ENCODE measurements at places on chromosomes 16 and 17.

- DNase-seq, result no peak
Measured at GRCh38 chr17:2107506-2107905, 52.6 kb downstream of the HIC1 start.

DNA sequence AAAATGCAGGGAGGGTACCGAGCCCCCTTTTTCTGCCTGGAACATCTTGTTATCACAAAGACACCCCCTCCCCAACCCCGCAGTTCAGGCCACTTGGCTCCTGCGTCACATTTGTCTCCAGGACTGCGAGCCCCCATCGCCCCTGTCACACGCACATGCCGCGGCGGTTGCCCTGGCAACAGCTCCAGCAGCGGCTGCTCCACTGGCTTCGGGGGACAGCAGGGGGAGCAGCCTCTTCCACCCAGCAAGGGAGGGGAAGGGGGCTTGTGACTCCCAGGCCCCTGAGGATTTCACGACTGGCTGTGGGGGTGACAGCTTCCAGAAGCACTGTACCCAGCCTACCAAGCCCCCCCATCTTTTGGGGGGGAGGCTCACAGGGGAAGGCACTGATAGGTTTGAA, 2.6 kb downstream of the BAIAP3 start:
- DNase-seq, result no peak

DNA sequence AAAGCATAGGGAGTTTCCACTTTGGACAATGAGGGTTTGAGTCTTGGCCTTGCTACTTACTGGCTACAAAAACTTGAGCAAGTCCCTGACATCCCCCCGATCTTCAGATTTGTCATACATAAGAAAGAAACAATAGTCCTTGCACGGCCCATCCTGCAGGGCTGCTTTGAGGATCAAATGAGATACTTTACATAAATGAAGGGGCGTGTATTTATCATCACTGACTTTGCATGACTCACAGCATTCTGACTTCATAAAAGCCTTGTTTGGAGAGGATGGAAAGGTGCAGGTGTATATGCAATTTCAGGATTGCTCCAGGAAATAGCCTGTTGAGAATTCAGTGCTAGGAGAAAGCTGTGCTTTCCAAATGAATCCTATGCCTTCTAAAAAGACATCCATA, 465.0 kb upstream of the MAF start:
- DNase-seq, result no peak

GRCh38 chr16:74766729-74767128, 7.9 kb downstream of the FA2H start:
- DNase-seq, result no peak

- no peak for DNase-seq
Measured at GRCh38 chr17:64236827-64237403, 26.1 kb downstream of the TEX2 start.

Data from hippocampal formation (tissue), 2 donors.